ENCODE measurements at places on chromosomes 1 and 21.

DNA sequence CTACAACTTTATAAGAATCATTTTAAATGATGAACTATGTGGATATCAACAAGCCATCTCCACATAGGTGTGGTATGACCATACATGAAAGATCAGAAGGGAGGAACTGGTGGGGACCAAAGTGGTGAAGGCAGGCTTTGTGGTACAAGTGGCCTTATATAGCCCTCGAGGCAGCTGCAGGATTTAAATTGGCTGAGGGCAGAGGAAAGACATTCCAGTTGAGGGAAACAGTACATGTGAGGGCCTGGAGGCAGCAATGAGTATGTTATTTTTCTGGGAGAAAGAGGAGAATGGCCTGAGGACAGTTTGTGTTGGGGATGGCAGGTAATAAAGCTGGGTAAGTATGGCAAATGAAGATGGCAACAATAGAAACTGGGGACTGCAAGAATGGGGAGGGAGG is 17.1 kb downstream of the OSCP1 start:
- no peak for DNase-seq

DNA sequence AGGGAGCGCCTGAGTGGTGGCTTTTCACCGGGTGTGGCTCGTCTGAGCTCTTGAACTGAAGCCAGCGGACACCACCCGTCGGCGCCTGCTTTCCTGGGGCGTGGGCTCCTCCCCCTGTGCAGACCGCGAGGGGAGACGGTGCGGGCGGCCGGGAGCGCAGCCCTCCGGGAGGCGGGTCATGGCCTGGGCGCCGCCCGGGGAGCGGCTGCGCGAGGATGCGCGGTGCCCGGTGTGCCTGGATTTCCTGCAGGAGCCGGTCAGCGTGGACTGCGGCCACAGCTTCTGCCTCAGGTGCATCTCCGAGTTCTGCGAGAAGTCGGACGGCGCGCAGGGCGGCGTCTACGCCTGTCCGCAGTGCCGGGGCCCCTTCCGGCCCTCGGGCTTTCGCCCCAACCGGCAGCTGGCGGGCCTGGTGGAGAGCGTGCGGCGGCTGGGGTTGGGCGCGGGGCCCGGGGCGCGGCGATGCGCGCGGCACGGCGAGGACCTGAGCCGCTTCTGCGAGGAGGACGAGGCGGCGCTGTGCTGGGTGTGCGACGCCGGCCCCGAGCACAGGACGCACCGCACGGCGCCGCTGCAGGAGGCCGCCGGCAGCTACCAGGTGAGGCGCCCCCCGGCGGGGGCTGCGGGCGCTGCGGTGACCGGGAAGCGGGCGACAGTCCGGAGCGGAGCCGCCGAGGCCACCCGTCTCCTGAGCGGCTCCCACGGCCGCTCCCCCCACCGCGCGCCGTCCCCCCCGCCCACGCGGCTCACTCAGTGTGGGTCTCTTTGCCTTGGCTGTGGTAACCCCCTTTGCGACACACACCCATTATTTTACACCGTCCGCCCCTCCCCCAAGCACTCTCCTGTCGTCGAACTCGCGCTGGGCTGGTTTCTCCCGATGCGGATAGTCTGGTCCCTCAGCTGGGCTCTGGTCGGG is at the start of gene TRIM58:
TRIM58 (plus strand) TSS at position 119 of the 916 bp plus-strand sequence; CDS start at position 179, 60 bp downstream.
- no peak for DNase-seq

GRCh38 chr1:215665215-215665614 is 98.1 kb downstream of the KCTD3 start:
- DNase-seq, result no peak

GRCh38 chr1:41564741-41565475 is 80.4 kb upstream of the EDN2 start:
- no peak for DNase-seq

DNA sequence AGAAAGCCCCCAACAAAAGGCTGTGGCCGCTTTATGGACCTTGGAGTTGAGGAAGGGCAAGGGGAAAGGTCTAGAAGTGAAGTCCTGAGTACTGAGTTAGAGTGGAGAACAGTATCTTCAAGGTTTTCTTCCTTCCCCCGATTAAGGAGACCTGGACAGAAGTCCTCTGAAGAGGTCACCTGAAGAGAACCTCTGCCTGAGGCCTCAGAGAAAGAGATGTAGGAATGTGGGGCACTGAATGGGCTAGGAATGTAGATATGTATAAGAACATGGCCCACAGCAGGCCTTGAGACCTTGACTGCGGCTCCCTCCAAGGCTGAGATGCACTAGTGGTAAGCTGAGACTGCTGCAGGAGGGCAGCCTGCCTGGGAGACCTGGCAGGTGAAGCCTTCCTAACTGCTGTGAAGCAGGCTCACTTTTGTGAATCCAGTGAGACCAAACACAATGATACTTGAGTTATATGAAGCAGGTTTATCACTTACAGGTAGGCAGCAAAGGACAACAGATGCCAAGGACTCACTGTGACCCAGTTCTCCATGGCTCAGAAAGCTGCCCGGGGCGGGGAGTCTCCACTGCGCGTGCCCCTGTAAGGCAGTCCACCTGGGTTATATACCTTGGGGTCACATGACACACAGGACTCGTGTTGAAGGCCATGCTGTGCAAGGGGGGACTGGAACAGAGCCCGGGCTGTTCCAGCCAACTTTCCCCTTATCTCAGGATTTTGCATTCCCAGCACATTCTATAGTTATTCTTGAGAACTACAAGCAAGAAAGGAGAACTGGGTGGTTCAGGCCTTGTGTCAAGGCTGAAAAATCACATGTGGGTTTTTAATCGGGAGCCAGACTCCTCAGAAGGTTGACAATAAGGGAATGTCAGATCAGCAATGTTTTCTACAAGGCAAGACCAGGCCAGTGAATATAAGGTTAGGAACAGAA is 78.8 kb upstream of the PPM1J start:
- DNase-seq, result no peak

GRCh38 chr21:46161633-46162592 is 6.5 kb upstream of the FTCD start:
- no peak for DNase-seq

- DNase-seq, result no peak
These were observed 18.1 kb downstream of the DCAF8 start for GRCh38 chr1:160244209-160244608.

- no peak for DNase-seq
These were observed 11.0 kb downstream of the ZBTB7B start for GRCh38 chr1:155013632-155014031.

DNA sequence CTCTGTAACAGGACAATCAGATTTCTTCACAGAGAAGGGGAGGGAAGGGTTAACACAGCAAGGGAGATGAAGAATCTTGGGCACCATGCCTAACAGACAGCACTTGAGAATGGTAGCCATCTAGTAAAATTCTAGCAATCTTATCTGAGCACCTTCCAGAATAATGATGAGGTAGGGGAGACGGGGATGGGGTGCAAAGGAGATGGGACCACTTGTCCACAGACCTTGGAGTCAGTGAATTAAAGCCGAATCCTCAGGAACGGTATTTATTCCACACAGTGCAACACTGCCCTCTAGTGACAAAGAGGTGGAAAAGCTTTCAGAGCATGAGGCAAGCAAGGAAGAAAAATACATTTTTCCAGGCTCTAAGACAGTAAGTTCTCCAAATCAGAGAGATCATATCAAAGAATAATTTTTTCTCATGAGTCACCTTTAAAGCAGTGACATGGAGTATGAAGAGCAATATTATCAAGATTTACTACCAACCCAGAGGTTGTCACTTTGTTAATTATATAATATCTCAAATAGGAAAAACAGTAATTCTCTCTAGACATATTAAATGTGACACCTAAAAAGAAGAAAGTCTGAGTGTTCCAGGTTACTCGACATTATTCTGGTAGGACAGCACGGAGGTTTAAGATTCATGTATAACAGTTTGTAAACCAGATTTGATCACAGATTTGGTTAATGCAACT is 43.3 kb upstream of the LPAR3 start:
- peak; percentile 82 for DNase-seq

DNA sequence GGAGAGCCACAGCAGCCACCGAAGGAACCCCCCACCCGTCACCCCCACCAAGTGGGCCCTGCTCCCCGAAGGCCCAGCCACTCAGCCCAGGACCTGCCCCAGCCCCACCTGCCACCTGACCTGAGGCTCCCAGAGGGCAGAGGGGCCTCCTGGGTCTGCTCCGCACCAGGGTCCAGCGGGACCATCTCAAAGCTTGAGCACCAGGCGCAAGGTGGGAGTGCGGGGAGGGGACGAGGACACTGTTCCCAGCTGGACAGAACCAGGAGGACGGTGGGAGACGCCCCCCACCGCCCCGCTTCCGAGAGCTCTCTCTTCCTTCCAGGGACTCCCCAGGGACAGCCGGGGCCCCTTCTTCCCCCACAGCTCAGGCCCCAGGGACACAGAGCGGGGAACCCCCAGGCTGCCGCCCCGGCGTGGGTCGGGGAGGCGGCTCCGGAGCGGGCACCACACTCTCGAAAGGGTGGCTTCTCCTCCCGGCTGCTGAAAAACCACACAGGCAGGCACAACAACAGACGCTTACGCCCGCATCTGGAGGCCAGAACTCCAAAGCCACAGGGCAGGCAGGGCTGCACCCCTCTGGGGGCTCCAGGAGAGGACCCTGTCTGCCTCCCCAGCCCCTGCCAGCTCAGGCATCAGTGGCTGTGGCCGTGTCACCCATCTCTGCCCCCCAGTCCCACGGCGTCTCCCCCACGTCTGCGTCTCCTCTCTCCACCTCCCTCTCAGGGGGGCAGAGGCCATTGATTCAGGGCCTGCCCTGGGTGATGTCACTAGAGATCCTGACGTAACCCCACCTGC is 1.9 kb upstream of the TTLL10 start:
- no peak for DNase-seq

- DNase-seq, result no peak
These were observed 222.9 kb downstream of the KCTD3 start for GRCh38 chr1:215789981-215790380.

GRCh38 chr21:45982758-45983648 is 1.4 kb downstream of the COL6A1 start:
- DNase-seq, result no peak

DNA sequence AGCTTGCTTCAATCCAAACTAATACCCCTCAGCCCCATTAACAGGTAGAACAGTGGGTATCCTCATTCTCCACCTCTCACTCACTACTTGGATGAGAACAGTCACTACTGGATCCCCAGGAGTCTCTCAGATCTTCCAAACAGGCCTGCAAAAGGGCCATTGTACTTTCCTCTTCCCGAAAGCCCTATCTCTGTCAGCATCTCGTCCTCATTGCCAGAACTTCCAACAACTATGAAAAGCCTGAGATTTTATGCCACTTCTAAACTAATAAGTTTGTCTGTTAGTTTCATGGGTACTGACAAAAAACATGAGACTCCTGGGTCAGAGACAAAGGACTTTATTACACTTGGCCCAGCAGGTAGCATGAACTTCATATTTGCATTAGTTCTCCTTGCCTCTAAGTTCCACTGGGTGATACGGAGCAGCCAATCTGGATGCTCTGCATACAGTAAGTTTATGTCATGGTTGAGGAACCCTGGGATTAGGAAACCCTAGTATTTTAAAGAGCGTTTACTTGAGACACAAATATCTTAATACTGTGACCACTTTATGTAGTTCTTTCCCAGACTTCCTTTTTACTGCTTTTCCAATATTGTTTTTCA is 38.1 kb downstream of the VANGL2 start:
- DNase-seq, result no peak

DNA sequence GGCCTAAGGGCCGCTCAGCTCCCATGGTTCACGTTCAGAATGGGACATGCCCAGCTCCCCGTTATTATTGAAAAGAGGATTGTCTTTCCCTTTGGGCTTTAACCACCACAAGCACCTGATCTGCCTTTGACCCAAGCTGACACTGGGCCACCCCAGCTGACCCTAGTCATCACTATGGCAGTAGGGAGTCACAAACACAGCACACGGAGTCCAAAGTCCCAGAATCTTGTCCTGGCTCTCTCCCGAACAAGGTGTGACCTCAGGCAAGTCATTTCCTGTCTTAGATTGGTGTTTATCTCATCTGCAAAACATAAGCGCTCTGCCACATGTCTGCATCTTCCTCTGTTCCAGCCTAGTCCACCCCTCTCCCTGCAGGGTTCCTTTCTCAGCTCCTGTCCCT is 31.5 kb downstream of the IGFN1 start:
- DNase-seq, result no peak

- no peak for DNase-seq
These were observed 845.5 kb upstream of the ADGRL4 start for GRCh38 chr1:79852004-79852403.

- no peak for DNase-seq
These were observed 301.5 kb upstream of the PRMT6 start for GRCh38 chr1:106754957-106755356.

DNA sequence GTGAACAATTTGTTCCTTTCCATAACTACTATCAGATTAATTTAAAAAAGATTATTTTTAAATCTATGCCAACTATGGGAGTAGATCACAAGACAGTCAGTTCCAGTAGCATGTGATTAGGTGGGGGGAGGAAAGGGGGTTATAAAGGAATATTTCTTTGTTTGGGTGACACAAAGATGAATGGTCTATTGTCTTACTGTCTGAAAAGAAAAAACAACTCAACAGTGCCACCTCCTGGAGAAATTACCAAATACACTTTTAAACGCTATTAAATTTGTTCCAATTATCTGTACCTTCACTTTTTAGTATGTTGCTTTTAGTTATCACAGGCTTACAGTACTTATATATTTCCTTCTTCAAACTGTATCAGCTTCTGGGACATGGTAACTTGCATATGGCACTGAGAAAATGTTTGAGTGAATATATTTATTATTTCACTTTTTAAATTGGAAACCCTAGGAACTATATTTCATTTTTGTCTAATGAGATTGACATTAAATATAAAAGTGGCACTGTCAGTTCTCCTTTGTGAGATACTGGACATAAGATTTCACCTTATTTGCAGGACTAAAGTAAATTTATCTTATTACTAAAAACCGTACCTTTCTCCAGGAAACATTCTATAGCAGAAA is 1.7 kb upstream of the SORT1 start:
- peak; percentile 87 for DNase-seq

DNA sequence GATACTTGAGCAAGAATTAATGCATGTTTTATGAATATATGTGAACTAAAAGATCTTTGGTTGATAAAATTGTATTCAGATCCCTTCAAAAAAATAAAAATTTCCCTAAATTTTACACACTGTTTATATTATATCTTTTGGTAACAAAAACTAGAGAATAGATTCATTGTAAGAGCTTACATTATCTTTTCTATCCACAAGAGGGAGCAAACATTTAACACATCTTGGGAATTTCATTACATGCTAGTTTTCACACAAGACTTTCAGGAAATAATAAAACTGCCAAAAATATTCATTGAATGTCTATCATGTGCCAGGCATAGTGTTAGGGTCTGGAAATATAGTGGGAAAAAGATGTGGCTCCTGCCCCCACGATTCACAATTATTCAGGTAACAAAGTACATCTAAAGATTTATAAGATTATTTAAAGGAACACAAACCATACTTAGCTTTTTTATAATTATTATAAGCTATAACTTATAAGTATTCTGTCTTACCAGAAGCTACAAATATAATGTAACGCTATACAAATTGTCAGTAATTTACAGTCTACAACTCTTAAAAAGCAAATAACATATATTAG is 30.6 kb downstream of the FAF1 start:
- peak; percentile 38 for DNase-seq

- DNase-seq, result no peak
These were observed 183.3 kb downstream of the KAZN start for GRCh38 chr1:14781811-14782210.

DNA sequence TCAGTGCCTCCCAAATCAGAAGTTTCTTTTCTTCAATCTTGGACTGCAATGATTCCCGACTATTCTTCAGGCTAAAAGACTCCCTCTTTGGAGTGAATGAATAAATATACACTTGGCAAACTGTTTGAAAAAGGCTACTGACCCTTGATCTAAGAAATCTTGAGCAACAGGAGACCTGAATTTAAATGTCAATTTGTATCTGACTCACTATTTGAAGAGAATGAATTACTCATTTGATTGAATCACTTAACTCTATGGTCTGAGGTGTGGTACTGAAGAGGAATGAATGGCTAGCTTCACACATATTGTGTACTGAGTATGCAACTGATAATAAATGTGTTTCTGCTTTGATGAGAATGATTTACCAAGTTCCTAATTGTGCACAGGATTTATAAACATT is 4.6 kb upstream of the SMG7 start:
- no peak for DNase-seq

All from NCI-H1105 treated with DMSO at 0.1 percent for 48 hours (cell line).